Effector memory CD8-positive, alpha-beta T cell (primary cell): ENCODE measurements at places on chromosomes 5 and 9.
A peak's percentile ranks its signal among the peaks of the same experiment; 100 is the strongest.

- no peak for DNase-seq
Observed at GRCh38 chr5:3033033-3033755, 281.7 kb upstream of the IRX2 start.

- no peak for DNase-seq
Observed at GRCh38 chr5:72301557-72301956, 18.5 kb downstream of the MRPS27 start.

- peak; percentile 36 for DNase-seq
Observed at GRCh38 chr9:99140685-99141314, 35.9 kb downstream of the TGFBR1 start.

- DNase-seq, result no peak
Observed at GRCh38 chr5:65434122-65434521, 47.6 kb downstream of the ADAMTS6 start.

DNA sequence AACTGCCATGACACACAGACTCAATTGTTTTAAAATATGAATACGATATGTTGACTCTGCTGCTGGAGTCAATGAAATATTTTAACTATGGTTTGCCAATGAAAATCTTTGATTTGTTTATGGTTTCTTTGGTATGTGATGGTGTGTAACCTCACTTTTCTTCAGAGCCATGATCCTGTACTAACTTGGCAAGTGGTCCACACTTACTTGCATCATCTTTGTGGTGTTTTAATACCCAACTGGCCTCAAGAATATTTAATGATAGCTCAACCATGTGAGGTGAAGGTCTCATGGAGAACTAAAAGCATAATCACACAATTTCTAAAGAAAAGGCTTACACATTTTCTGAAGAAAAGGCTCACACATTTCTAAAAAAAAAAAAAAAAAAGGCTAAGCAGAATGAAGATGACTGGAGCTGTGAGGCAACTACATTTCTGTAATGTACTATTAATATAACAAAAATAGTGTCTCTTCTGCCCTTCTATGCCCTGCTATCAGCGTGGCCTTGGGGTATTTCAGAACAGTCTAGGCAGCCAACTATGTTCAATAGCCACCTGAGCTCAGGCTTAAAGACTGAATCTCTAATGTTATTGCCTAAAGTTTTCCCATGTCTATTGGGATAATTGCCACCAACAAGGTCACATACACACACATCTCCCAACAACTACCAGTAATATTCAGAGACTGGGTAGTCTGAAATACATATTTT is 395.0 kb downstream of the MLLT3 start:
- no peak for DNase-seq

GRCh38 chr5:1959725-1960581 is 77.2 kb upstream of the IRX4 start:
- no peak for DNase-seq

GRCh38 chr5:159444441-159445082 is 114.3 kb upstream of the IL12B start:
- DNase-seq, result no peak

DNA sequence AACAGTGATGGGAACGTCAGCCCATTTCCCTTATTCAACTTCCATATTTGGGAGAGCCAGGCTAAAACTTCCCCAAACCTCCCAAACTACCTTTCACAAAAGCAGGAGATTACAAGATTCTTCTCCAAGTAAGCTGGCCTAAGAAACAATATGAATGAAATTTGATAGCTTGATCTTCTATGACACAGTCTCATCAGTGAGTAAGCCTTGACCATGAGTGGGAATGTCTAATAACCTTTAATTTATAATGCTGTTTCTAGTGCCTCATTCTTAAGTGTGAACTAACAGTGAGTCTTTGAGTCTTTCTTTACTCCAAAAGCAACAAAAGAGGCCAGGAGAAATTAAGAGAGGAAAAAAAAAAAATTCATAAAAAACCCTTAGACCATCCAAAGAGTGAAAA is 1379.9 kb downstream of the EFNA5 start:
- DNase-seq, result no peak

GRCh38 chr5:160359816-160360215 is 10.6 kb downstream of the C1QTNF2 start:
- no peak for DNase-seq

DNA sequence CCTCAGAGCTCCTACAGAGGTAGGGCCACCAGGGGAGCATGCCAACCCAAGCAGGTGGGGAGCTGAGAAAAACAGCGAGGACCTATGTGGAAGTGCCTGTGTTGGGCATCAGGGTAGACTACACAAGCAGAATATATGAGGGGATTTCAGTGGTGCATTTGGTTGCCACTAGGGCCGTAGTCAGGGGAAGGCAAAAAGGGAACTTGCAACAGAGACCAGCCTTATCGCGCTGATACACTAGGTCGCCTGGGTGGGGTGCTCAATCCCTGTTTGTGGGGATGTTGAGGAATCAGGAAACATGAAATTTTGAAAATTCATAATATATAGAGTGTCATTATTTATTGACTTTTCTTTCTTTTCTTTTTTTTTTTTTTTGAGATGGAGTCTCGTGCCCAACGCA is 370.9 kb upstream of the PRR16 start:
- no peak for DNase-seq

DNA sequence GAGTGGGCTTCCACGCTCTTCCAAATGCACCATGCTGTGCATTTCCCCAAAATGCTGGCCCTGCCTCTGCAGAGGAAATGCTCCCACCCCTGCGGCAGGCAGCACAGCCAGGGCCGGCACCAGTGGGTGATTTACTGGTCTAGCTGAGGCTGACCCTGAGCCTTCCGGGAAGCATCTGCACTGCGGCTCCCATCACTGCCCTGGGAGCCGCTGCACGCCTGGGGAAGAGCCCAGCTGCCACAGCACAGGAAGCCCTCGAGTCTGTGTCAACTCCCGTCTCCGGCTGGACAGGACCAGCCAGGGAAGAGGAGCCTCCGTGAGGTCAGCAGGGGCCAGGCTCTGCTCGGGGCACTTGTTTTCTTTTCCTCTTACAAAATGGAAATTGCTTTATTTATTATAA is 25.1 kb upstream of the EEIG1 start:
- DNase-seq, result no peak

DNA sequence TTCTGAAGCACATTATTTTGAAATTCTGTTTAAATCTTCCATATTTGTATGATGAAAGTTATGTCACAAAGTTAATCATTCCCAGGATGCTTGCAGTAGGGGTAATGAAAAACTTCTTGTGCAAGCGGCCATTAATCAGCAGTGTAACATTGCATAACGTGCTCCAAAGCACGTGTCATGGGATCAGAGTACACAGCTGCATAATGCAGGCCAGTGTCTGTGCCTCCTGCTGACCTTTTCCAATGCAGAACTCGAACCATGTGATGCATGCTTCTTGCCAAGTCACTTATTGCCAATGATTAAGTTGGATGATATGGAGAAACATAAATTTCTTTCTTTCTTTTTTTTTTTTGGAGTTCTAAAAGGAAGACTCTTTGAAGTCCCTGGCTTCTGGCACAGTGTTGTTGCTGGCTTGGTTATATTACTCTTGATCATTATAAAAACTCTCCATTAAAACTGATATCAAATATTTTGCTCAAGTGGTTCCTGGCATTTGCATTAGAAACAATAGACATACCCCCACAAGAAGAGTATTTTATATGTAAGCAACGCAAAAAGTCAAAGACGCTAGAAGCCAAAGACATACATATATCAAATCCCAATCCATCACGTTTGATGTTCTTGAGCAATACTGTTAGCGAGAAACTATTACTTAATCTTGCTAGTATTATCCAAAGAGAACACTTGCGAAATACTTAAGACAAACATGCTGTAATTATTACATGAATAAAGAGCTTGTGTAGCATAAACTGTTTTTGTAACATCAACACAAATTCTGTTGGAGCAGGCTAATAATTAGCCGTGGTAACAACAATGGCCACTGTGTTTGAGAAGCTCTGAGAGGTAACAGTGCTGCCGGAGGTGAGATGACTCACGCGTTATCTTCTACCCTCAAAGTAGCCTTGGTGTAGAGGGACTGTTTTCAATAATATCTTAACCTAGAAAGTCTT is 164.2 kb downstream of the AUH start:
- no peak for DNase-seq

DNA sequence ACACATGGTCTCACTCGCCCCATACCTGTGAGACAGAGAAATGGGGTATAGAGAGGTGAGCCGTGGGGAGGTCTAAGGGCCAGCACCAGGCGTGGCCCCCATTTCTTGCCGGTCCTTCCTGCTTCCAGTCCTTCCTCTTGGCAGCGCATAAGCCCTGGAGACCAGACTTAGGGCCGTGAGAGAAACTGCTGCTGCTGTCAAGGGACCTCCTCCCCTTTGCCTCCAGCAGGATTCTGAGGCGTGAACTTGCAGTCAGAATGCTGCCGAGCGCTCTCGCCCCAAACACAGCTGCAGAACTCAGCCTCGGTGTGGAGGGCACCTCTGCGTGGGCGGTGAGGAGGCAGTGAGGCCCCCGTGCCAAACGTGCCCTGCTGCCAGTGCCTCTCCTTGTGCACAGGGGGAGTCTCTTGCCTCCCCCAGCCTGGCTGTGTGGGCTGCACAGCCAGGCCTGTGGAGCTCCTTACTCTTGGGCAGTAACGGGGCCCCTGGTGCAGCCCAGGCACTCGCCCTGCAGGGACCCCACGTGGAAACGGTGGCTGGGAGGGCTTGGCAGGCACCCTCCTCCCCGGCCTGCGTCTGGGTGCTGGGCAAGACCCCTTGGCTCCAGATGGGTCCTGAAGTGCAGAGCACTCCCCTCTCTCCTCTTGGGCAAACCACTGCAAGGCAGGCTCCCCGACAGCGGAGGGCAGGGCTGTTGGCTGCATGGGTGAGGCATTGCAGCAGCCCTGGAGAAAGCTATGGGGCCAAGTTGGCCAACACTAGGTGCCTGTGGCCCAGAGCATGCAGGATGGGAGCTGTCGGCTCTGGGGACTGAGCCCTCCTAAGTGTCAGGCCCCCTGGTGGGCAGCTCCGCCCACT is 85.4 kb downstream of the RXRA start:
- DNase-seq, result no peak

- no peak for DNase-seq
Observed at GRCh38 chr5:177310332-177310731, 1.4 kb downstream of the MXD3 start.

- DNase-seq, result no peak
Observed at GRCh38 chr5:142404046-142404477, 79.2 kb upstream of the SPRY4 start.

- DNase-seq, result no peak
Observed at GRCh38 chr5:171599957-171600612, 180.6 kb downstream of the FGF18 start.

GRCh38 chr9:91900797-91901177 is 49.2 kb downstream of the ROR2 start:
- DNase-seq, result no peak

DNA sequence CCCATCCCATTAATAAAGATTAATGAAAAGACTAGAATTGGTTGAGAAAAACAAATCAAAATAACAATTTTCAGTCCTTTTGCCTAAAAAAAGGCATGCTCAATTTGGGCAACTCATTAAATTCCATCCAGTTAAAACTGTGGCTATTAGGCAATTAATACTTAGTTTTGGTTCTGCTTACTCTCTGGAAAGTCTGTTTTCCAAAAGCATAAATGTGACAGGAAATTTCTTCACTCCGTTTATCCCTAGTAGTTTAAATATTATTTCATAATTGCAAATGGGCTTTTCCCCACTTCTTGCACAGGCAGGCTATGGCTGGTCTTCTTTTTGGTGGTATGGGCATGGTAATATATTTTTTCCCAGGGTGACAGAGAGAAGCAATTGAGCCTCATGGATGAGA is 373.3 kb upstream of the KLF4 start:
- no peak for DNase-seq

- no peak for DNase-seq
Observed at GRCh38 chr5:159854916-159855315, 61.4 kb upstream of the ADRA1B start.

- DNase-seq, result no peak
Observed at GRCh38 chr5:178056935-178057334, 56.4 kb upstream of the N4BP3 start.
